ENCODE measurements at places on chromosomes 16 and 17.

GRCh38 chr16:75566758-75567255 lies 628 bp downstream of the GABARAPL2 start:
- DNase-seq = peak; percentile 40

DNA sequence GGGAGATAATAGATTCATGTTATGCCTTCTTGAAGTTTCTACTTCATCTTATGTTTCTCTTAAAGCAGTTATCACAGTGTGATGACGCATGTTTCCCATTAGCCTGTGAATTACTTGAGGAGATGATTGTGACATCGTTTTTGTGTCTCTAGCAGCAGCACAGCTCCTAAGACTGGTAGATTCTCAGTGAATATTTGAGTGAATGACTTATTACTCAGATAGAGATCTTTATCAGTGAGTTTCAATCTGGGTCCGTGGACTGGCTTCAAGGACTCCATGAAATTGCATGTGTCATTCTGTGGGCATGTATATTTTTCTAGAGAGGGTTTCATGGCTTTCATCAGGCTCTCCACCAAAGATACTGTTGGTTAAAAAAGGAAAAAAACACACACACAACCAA lies 29.9 kb downstream of the YPEL2 start:
- DNase-seq = no peak

DNA sequence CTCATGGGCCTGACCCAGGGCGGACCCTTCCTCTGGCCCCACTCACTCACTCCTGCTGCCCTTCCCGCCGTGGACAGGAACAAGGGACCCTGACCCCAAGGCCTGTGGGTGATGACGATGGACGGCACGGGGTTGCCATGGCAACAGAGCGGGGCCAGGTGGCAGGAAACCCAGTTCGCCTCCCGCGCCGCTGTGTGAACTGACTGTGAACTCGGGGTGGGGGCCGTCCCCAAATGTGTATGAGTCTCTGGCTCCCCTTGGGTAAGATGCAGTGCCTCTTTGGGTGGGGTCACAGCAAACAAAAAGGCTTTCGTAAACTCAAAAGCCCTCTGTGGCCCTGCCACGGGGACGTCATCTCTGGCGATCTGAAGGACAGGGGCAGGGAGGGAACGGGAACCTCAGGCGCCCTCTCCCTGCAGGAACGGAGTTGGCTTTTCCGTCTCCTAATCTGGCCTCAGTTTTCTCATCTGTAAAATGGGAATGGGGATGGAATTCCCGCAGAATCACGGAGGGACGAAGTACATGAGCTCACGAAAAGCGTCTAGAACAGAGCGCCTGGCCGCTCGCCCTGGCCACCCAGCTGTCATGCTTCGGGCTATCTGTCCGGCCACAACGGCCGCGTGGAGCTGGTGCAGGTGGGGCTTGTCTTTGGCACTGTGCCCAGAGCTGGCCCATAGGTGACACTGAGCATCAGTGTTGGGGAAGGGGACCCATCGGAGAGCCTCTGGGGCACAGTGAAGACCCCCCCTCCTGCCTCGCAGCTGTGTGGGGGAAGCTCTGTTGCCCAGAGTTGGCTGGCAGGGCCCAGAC lies 44.9 kb upstream of the PABPN1L start:
- no peak for DNase-seq

GRCh38 chr17:78196716-78197115 lies 9.6 kb downstream of the AFMID start:
- no peak for DNase-seq

- DNase-seq = no peak
Measured at GRCh38 chr16:1800701-1801100, 7.2 kb upstream of the IGFALS start.

DNA sequence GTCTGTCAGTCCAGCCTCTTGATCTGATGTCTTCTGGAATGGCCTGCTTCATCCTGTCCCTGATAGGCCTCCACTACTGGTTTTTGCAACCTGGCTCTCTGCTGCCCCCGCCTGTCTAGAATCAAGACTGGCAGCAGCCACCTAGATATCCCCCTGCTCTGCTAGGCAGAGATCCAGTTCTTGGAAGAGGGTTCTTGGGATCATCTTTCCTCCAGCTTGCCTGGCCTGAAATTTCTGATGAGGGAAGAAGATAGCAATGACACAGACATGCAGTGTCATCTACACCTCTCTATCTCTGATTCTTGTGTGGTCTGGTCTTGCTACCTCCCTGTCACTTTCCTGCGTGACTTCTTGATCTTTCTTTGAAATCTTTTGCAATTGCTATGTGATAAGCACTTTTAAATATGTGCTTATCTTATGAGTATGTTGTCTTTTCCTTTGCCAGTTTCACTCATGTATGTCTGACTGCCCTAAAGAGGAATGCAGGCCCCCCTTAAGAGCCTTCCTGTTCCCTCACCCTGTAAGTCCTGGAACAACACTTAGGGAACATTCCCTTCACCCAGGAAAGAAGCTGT lies 20.3 kb upstream of the NFATC3 start:
- peak; percentile 53 for DNase-seq

DNA sequence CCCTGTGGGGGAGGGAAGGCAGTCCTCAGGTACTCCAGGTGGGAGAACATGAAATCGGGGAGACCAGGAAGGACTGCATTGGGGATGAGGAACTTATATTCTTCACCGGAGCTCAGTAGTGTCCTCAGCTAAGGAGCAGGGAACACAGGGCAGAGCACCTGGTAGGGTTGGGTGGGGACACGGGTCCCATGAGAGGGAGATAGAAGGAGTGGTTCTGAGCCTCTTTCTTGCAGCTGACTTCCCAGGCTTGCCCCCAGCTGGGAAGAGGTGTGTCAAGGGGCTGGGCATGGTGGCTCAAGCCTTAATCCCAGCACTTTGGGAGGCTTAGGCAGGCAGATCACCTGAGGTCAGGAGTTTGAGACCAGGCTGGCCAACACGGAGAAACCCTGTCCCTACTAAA lies 2.1 kb downstream of the FHOD1 start:
- DNase-seq = no peak

DNA sequence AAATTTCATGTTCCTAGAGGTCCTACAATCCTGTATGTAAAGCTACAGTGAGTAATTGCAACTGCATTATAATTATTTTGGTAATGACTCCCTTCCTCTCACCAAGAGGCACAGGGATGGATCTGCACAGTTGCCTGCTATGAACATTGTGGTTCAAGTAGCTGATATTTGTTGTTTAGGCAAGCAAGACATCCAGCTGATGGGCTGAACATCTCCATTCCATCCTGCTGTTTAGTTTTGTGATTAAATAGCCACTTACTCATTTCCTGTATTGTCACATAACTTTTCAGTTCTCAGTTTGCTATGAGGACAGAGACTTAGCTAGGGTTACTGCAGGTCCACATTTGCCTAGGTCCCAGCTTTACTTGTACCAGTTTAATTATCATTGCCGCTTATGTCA lies 181.2 kb upstream of the TBX2 start:
- DNase-seq = no peak

GRCh38 chr17:73952082-73952479 lies 251.4 kb upstream of the RPL38 start:
- no peak for DNase-seq

- DNase-seq = no peak
Measured at GRCh38 chr16:82105107-82105506, 64.9 kb downstream of the MPHOSPH6 start.

DNA sequence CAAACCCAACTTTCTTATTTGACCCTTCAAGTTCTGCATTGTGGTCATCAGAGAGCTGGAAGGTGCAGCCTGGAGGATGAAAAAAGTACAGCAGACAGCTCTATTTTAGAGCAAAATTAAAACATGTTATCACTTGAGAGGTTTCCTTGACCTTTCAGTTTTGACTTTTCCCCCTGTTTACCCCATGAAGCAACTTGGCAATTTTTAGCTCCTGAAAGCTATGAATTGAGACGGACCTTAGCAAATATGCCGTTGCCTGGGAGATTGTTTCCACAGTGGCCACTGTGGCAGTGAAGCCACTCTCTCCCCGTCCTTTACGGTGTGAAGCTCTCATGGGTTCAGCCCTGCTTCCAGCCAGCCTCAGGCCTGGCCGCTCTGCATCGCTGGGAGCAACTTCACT lies 398.6 kb downstream of the CPPED1 start:
- no peak for DNase-seq

DNA sequence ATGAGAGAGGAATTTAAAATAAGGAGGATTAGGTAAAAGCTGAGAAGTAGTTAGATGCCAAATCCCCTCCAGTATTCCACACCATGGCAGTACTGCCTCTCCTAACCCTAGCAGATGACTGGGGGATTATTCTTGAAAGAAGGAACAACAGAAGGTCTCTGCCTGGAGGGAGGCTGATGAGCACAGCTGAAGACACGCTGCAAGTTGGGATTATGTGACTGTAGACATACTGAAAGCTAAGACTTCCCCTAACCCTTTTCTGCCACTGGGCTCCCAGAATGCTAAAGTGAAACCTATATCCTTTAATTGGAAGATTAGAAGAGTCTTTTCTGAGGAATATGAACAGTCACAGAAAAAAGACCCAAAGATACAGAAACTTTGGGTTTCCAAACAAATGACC lies 27.7 kb upstream of the SLC46A1 start:
- DNase-seq = no peak

GRCh38 chr16:81335669-81336068 lies 20.9 kb downstream of the GAN start:
- no peak for DNase-seq

DNA sequence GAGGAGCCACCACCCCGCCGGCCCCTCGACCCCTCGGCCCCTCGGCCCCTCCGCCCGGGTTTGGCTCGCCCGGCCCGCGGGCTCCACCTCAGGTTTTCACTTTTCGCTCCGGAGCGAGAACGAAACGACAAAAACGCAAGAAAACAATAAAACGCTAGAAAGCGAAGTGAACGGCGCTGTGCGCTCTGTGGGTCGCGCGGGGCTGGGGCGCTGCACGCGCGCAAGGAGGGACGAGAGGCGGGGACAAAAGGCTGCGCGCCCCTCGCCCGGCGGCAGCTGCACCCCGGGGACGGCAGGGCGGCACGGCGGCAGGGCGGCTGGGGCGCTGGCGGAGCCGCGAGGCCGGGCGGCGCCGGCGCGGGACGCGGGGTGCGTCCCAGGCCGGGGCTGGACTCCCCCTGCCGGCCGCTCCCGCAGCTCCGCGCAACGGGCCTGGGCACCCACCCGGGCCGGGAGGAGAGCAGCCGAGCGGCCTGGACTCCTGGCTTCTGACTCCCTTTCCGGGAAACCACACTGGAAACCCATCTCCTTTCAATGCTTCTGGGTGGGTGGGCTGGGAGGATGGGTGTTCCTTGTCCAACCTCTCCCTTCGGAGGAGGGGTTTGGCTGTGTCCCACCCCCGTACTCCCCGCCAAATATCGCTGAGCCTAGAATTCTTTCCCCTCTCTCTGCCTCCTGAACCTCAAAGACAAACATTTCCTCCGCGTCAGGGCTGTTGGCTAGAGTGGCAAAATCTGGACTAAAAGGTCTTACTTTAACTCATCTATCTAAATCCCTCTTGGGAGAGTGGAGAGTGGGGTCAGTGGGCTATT lies 9.9 kb downstream of the TBX2 start:
- peak; percentile 62 for DNase-seq

DNA sequence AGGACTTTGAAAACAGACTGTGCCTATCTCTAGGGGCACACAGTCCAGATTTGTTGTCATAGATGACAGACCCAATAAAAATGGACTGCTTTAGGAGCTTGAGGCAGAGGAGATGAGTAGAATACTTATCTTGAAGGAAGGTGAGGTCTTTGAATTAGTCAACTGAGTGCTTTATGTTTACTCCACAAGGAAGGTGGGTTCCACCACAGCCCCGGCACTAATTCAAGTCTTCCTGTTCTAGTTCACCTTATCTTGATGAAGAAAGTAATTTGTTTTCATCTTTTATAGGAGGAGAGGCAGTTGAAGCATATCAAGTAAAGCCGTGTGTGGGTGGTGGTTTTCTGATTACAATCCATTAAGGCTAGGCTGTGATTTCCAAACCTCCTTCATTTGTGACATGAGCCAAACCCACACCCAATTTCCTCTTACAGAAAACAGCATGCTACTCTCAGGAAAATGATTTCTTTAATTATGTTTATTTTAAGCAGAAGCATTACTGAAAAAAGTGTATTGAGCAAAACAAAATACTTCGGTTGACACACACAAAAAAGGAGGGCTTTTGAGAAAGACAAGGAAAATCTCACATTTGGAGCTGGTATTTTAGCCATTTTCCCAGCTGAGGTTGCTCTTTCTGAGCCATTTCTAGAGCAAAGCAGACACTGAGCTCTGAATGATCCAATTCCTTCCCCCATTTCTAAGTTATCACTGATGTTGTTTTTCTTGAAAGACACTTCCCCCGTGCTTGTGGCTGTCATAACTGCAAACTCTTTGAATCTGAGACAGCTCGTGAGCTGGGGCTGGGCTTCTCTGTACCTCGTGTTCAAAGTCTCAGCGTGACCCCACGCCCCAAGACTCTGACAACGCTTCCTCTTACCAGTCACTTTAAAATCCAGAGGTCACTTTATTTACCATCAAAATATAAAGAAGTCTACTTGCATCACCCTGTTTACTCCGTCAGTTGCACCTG lies 35.4 kb downstream of the CDRT15 start:
- DNase-seq = peak; percentile 27

DNA sequence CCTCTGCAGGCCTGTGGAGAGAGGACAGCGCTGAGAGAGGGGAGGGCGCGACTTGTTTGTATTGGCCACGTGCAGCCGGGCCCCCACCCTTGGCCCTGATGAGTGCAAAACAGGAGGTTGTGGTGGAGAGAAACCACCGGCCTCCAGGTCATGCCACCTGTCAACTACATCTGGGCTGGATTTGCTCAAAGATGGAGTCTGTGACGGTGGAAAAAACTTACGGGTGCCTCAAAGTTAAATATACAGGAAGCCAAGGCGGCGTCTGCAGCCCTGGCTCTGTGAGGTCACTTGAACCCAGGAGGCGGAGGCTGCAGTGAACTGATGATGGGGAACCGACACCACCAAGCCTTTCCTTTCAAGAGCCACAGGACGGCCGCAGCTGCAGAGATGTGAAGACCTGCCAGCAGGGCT lies 15.7 kb downstream of the C16orf74 start:
- DNase-seq = peak; percentile 51

GRCh38 chr17:80504686-80505413 lies 28.4 kb upstream of the NPTX1 start:
- no peak for DNase-seq

GRCh38 chr17:35170968-35171771 lies 23.0 kb downstream of the SLC35G3 start:
- no peak for DNase-seq

DNA sequence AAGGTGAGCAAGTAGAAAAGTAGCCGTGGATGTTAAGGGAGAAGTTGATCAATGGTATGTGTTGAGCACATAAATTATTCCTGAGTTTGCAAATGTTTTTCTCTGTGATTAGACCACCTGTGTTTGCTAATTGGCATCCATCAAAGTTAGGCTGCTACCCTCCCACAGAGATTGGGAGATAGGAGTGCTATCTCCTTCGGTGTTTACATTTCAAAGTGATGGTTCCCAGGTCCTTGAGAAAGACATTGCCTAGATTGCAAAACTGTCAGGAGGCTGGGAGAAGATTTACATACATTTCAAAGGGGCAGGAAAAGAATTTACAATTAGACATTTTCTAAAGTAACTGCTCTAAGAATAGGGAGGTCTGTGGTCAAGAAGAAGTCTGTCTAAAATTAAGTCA lies 54.3 kb upstream of the CNTNAP4 start:
- DNase-seq = no peak

All from left colon (tissue), 2 donors.